ENCODE measurements at places on chromosomes 2 and 18. TPM values are rescaled to one million over a fixed set of nuclear protein-coding genes. Genes with fewer than 3 reads are reported as not detected.

SERPINB7 gene
- not detected for total RNA-seq

UGT1A5 gene
- total RNA-seq: not detected

LRATD1 gene
- total RNA-seq: 125 TPM

REG3G gene
- total RNA-seq: not detected

HOXD10 gene
- total RNA-seq: not detected

FTCDNL1 gene
- total RNA-seq: 15.6 TPM

TEX44 gene
- total RNA-seq: not detected

SERPINB12 gene
- total RNA-seq: not detected

FOXI3 gene
- not detected for total RNA-seq

PTPRM gene
- total RNA-seq: 84.7 TPM

IFIH1 gene
- 5.7 TPM for total RNA-seq

KLHL41 gene
- total RNA-seq: 2.4 TPM

COPS8 gene
- 91.0 TPM for total RNA-seq

PAIP2B gene
- 144 TPM for total RNA-seq
